GM23248 (cell line): ENCODE measurements at places on chromosomes 3 and 15. TPM values are rescaled to one million over a fixed set of nuclear protein-coding genes. Genes with fewer than 3 reads are reported as not detected.

Gene PLXNA1
- total RNA-seq, result 84.7 and 86.1 TPM in 2 replicates

Gene ZNF502
- 3.8 and 4.3 TPM in 2 replicates for total RNA-seq

Gene SLC28A2
- total RNA-seq, result not detected in 2 replicates

Gene CCDC191
- 0.43 and 2.4 TPM in 2 replicates for total RNA-seq

Gene CLEC3B
- 42.1 and 45.4 TPM in 2 replicates for total RNA-seq

Gene LSMEM2
- total RNA-seq, result not detected in 2 replicates

Gene PAK6
- not detected in 2 replicates for total RNA-seq
